ENCODE measurements at places on chromosomes 1 and 21. TPM values are rescaled to one million over a fixed set of nuclear protein-coding genes. Genes with fewer than 3 reads are reported as not detected.

The CDA gene
- total RNA-seq, result not detected

The FHAD1 gene
- total RNA-seq, result 2.1 TPM

The OLFML2B gene
- total RNA-seq, result 29.7 TPM

The ATG4C gene
- total RNA-seq, result 7.8 TPM

The NPPA gene
- total RNA-seq, result 4.2 TPM

The MRPL20 gene
- total RNA-seq, result 75.7 TPM

The SLC45A1 gene
- total RNA-seq, result under 0.01 TPM

The SELENBP1 gene
- total RNA-seq, result 74.6 TPM

The PODN gene
- 3.7 TPM for total RNA-seq

The C1orf94 gene
- total RNA-seq, result not detected

The RXFP4 gene
- not detected for total RNA-seq

The SELE gene
- 1.6 TPM for total RNA-seq

The OR6K3 gene
- not detected for total RNA-seq

The GPR25 gene
- total RNA-seq, result not detected

The SPATA17 gene
- total RNA-seq, result 0.52 TPM

The SHCBP1L gene
- total RNA-seq, result under 0.01 TPM

The SERPINC1 gene
- total RNA-seq, result not detected

The IGSF21 gene
- not detected for total RNA-seq

The LYPD8 gene
- not detected for total RNA-seq

The DPT gene
- total RNA-seq, result 74.6 TPM

The STYXL2 gene
- total RNA-seq, result 99.7 TPM

The KLF17 gene
- total RNA-seq, result under 0.01 TPM

The FAM72A gene
- total RNA-seq, result 1.0 TPM

The HP1BP3 gene
- total RNA-seq, result 192 TPM

The RHBDL2 gene
- total RNA-seq, result 0.52 TPM

The LPAR3 gene
- under 0.01 TPM for total RNA-seq

The PTPRC gene
- total RNA-seq, result 15.7 TPM

The GLIS1 gene
- not detected for total RNA-seq

The PRAMEF2 gene
- total RNA-seq, result not detected
